ENCODE measurements at places on chromosomes 1 and 21.
A peak's percentile ranks its signal among the peaks of the same experiment; 100 is the strongest.

- no peak for DNase-seq
Measured at GRCh38 chr1:15476927-15477326, 1.0 kb downstream of the CELA2B start.

- no peak for DNase-seq
Measured at GRCh38 chr1:153750026-153750995, 22.5 kb downstream of the INTS3 start.

- DNase-seq = no peak
Measured at GRCh38 chr1:177209357-177209756, 38.6 kb downstream of the BRINP2 start.

DNA sequence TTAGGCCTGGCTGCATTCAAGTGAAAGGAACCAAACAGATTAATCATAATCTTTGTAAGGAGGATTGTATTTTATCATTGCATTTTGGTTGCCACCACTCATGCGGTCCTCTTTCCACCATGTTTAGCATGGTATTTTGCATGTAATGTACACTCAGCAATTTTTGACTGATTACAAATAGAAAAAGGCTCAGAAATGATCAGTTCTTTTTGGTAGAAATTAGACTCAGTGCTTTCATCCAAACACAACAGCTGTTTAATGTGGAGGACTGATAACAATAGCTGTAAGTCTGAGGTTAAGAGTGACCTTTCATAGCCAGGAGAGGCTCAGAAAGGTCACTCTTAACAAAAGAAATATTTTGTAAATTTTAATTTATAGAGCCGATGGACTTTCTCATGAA is 25.3 kb upstream of the DPH5 start:
- no peak for DNase-seq

GRCh38 chr1:247467129-247467528 is 9.2 kb upstream of the OR2B11 start:
- DNase-seq = no peak

DNA sequence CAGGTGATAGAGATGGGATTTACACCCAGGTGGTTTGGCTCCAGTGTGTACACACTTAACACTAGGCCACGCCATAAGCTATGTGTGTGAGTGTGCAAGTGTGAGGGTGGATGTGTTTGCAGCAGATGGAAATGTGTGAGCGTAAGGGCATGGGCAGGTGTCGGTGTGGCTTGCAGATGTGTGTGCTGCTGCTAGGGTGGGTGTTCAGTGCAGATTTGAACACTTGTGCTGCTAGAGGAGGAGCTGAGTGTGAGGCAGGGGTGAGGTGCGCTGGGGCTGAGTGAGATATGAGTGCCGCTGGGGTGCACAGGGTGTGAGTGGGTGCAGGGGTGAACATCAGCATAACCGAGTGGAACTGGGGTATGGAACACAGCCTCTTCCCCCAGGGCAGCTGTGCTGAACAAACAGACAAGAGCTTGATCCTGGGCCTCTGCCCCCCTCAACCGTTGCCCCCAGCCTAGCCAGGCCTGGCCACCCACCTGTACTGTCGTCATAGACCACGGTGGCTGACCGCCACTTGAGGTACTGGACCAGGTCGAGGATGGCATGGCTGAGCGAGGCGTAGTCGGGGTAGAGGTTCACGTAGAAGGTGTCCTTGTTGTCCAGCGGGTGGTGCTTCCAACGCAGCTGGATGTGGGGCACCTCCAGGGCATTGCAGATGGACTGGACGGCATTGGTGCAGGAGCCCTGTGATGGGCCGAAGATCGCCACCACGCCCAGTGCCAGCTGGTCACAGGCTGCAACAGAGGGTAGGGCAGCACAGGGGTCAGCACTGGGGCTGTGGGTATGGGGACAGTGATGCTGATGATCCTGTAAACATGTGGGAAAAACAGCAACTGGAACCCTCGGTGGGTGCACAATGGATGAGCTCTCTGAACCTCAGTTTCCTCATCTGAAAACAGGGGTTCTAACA is 153.9 kb downstream of the GRIK3 start:
- DNase-seq = no peak

DNA sequence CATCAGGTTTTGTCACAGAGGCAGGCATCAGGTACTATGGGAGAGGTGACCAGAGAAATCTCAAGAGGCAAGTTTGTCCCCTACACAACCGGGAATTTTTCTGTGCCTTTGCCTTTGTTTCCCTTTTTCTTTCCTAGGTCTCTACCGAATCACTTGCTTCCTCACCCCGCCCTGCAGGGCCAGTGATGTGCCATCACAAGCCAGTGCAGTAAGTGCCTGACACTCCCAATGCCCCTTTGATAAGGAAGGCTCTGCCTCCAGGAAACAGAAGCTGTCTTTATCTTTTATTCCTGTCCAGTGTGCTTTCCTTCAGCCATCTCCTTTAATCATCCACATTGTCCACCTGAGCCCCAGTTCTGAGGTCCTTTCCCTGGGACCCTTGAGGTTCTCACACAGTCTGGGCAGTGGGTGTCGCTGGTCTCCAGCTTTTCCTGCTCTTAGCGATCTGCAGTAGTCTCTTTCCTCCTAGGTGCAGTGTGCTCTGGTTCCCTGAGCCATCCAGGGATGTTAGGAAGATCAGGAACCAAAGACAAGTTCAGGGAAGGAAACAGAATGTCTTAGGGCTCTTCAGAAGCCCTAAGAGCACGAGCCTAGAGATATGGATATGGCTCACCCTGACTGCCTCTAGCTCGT is 36.6 kb downstream of the GJA5 start:
- DNase-seq = no peak

- no peak for DNase-seq
Measured at GRCh38 chr21:46295996-46296752, 10.0 kb downstream of the YBEY start.

DNA sequence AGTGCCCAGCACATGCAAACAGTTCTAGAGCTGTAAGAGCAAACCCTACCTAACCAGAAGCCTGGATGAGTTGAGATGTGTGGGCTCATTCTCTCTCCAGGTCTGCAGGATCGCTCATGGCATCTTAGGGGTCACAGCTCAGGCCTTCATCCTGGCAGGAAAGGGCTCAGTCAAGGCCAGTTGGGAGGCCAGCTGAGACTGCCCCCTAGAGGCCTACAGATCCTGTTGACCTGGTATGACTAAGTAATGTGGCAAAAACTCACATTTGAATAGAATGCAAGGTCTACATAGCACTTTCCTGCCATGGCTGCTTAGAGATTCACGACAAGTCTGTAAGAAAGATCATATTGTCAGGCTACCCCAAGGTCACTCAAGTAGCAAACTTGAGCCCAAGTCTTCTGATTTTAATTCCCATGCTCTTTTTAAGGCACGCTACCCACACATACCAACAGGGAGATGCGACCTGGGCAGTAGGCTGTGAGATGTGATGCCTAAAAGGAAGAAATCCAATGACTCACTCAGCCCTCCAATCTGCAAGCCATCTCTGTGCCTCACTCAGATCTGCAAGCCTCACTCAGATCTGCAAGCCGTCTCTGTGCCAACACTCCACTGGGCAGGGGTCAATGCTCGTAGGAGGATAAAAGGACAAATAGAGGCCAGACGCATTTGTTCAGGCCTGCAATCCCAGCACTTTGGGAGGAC is 5.1 kb upstream of the CAPN8 start:
- DNase-seq = peak; percentile 20

DNA sequence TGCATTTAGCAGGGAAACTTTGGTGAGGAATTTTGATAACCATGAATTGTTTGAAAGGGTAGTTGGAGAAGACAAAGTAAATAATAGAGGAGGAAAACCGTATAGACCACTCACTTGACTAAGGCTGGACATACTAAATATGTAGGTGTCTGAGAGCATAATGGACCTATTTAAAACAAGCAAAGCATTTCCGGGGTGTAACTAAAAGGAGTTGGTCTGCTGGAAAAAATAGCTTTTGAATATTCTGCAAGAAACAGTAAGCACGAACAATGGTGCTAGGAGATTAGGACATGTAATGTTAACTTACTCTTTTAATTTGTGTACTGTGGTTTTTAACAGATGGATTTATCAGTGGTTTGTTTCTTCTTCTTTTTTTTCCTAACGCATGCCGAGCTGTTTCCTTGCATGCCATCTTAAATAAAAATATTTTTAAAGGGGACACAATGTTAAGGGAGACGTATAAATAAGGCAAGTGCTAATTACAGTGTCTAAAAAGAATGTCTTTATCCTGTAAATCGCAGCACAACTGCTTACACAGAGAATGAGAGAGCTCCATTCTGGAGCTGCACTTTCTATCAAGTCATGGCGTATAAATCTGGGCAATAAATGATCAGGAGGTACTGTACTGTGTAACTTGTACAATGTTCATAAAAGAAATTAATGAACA is 492.1 kb downstream of the LMO4 start:
- DNase-seq = no peak

GRCh38 chr1:44642925-44643324 is 31.4 kb downstream of the TMEM53 start:
- no peak for DNase-seq

GRCh38 chr1:33400153-33400911 is 30.6 kb downstream of the PHC2 start:
- no peak for DNase-seq

- DNase-seq = no peak
Measured at GRCh38 chr1:15225461-15225860, 21.6 kb upstream of the FHAD1 start.

DNA sequence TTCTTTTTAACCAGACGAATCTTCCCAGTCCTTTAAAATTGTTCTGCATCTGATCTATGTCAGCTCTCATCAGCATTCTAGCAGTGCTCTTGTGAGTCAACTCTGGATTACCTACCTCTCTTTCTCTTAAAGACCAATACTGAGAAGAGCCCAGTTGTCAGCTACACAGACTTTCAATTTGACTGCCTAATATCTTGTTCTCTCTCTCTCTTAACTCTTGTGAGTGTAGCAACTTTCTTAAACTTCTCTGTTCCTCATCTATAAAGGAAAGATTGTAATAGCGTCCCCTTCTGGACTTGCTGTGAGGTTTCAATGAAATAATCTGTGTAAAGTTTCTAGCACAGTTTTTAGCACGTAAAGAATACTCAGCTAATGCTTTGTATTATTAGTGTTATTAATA is 499.3 kb upstream of the ADAMTS5 start:
- DNase-seq = no peak

- no peak for DNase-seq
Measured at GRCh38 chr21:16181018-16181417, 451.2 kb downstream of the USP25 start.

GRCh38 chr1:75172556-75172955 is 38.4 kb downstream of the LHX8 start:
- DNase-seq = no peak

DNA sequence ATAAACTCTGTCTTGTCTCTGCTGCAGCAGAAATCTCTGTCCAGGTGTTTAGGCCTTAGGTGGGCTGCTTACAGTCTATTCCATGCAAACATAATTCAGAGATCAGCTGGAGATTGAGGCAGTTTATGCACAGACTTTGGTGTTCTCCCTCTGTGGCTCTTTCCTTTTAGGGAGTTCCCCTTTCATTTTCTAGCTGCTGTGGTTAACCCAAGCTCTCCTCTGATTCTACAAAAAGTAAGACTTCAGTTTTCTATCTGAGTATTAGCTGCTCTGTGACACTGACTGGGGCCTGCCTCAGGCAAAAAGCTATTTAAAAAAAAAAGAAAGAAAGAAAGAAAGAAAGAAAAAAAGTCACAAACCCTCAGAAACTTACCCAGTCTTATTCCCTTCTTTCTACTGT is 211.1 kb downstream of the CAMTA1 start:
- no peak for DNase-seq

DNA sequence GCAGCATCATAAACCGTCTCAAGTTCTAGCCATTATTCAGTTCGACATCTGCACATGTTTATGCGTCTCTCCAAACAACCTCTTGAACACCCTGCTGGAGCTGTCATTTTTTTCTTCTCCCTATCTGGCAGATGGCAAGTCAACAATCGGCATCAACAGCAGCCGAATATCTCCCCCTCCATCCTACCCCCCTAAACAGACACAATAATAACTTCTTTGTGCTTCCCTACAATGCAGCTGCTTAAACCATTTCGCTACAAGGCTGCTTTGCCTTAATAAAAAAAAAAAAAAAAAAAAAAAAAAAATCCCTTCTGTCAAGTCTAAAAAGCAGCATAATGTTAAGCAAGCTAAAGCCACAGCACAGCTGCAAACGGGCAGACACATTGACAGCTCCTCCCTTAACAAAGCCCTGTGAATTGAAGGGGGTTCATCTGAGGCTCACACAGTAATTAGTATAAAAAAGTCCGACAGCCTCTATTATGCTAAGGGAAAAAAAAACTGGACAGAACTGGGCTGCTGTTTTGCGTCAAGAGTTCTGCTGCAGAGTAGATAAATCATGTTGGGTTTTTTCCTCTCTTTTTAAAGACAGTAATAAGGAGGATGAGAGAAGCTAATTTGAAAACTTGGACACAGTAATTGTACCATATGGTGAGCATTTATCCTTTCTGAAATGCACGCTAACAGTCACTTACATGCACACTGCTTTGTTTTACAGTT is 136.4 kb downstream of the AKT3 start:
- DNase-seq = no peak

- no peak for DNase-seq
Measured at GRCh38 chr1:169106921-169107602, 572 bp downstream of the ATP1B1 start.

- no peak for DNase-seq
Measured at GRCh38 chr1:109919303-109919702, 8.7 kb downstream of the CSF1 start.

- peak; percentile 39 for DNase-seq
Measured at GRCh38 chr1:230084408-230085177, 17.6 kb downstream of the GALNT2 start.

GRCh38 chr21:35229290-35229689 is 180.2 kb upstream of the RUNX1 start:
- DNase-seq = no peak

GRCh38 chr1:101044749-101045148 is 19.2 kb upstream of the DPH5 start:
- DNase-seq = no peak

- peak; percentile 78 for DNase-seq
Measured at GRCh38 chr1:154386643-154387352, 18.3 kb upstream of the IL6R start.

GRCh38 chr1:201634261-201634660 is 95.3 kb downstream of the NAV1 start:
- DNase-seq = no peak

DNA sequence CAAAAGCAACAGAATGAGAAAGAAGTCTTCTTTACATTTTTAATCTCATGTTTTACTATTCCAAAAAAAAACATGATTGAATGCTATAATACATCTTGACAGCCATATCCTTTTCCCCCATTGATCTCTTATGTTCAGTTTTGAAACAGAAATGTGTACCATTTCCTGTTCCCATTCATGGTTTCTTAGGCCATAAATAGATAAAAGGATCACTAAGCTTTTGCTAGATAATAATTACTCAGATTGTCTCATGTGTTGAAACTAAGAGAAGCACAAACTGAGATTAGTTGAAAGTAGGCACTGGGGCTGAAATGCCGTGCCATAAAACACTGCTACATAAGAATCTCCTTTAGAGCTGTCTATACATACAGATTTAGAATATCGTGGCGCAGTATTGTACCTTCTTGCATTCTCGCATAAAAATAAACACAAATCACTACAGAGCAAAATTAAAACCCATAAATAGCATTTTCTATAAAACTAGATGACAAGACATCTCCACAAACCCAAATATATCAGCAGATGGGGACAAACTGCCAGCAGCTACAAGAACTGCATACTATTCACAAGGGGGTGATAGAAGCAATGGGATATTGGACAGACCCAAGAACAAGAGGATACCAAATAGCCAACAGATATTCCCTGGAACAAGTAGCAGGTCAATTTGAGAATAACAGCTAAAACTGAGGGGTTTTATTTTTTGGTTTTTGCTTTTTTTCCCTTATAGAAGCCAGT is 405.3 kb upstream of the PRMT6 start:
- DNase-seq = no peak

- no peak for DNase-seq
Measured at GRCh38 chr1:31745946-31746670, 18.0 kb downstream of the ADGRB2 start.

- no peak for DNase-seq
Measured at GRCh38 chr1:47713975-47714767, 276.3 kb downstream of the FOXD2 start.

Data from T-helper 2 cell (primary cell).